Nasal cavity respiratory epithelium epithelial cell of viscerocranial mucosa (primary cell): ENCODE measurements at places on chromosomes 5 and 9. TPM values are rescaled to one million over a fixed set of nuclear protein-coding genes. Genes with fewer than 3 reads are reported as not detected.

Gene STING1
- 3.4 and 11.2 TPM in 2 replicates for total RNA-seq

Gene FBLL1
- total RNA-seq: 0.14 and 3.1 TPM in 2 replicates

Gene DDX4
- under 0.01 TPM in 1 of 2 replicates, not detected in the other for total RNA-seq

Gene NOXA1
- 0.68 and 3.3 TPM in 2 replicates for total RNA-seq

Gene SLC36A2
- total RNA-seq: not detected in 2 replicates

Gene SLCO6A1
- total RNA-seq: 0.21 TPM in 1 of 2 replicates, not detected in the other

Gene OLFM1
- not detected in 2 replicates for total RNA-seq

Gene UGT3A2
- not detected in 2 replicates for total RNA-seq

Gene RORB
- under 0.01 TPM in 1 of 2 replicates, not detected in the other for total RNA-seq

Gene SPEF2
- total RNA-seq: 1.0 and 2.3 TPM in 2 replicates

Gene NR2F1
- total RNA-seq: 0.71 TPM in 1 of 2 replicates, not detected in the other
